ENCODE measurements at places on chromosomes 13 and 19.
A peak's percentile ranks its signal among the peaks of the same experiment; 100 is the strongest.

GRCh38 chr13:61700181-61700580, 284.5 kb upstream of the PCDH20 start:
- DNase-seq, result no peak

GRCh38 chr13:48281556-48281955, 22.0 kb upstream of the RB1 start:
- DNase-seq, result no peak

DNA sequence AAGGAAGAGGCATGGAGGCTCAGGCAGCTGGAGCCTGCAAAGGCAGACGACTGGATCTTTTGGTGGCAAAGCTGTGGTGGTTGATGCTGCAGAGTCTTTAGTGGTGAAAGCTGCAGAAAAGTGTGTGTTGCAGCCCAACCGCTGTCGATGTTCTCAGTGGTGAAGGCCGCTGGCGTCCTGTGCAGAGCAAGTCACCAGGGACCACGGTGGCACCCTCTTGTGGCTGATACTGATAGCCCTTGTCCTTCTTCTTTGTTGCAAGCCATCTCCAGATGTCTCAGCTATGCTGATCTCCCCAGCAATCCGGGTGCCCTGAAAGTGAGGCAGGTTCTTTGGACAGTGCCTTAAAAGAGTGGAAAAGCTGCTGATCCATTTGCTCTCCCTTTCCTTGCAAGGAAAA, 610.9 kb upstream of the PCDH9 start:
- no peak for DNase-seq

DNA sequence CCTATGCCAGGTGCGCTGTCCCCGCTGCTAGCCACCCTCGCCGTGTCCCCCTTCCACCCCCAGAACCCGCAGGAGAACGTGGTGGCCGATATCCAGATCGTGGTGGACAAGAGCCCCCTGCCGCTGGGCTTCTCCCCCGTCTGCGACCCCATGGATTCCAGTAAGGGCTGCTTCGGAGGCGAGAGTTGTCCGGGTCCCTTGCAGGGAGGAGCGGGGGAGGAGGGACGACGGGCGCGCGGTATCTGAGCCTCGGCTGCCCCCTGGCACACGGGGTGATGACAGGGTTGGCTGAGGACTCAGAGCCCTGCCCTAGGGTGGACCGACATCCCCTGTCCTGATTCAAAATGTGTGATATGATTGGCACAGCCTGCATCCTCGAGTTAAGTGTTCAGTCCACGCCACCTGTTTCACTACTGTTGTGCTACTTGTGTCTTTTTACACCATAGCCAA, 653 bp downstream of the MVB12A start:
- DNase-seq, result peak; percentile 73

GRCh38 chr13:18212873-18213272, 968.8 kb downstream of the TUBA3C start:
- DNase-seq, result no peak

GRCh38 chr13:109483284-109483683, 303.1 kb downstream of the IRS2 start:
- no peak for DNase-seq

GRCh38 chr19:4456843-4457653, 546 bp downstream of the UBXN6 start:
- DNase-seq, result peak; percentile 79

- peak; percentile 86 for DNase-seq
These were observed 730 bp downstream of the NRTN start for GRCh38 chr19:5805462-5806132.

DNA sequence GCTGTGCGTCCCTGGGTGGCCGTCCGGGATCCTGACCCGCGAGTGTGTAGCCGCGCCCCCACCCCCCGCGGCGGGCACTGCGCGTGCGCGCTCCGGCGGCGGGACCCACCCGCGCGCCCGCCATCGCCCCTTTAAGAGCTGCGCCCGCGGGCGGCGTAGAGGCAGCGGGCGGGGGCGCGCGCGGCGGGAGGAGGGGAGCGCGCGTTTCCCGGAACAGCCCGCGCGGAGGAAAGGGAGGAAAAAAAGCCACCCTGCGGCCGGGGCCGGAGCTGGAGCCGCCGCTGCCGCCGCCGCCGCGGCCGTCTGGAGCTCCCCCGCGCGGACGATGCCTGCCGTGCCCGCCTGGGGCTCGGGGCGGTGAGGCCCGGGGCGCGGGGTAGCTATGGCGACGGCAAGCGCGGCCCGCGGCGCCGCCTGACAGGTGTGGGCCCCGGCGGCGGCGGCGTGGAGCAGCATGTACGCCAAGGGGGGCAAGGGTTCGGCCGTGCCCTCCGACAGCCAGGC, at the start of gene SSBP4:
SSBP4 (plus strand) TSS at position 204 of the 504 bp plus-strand sequence; CDS start at position 455, 251 bp downstream.
- DNase-seq, result peak; percentile 89

DNA sequence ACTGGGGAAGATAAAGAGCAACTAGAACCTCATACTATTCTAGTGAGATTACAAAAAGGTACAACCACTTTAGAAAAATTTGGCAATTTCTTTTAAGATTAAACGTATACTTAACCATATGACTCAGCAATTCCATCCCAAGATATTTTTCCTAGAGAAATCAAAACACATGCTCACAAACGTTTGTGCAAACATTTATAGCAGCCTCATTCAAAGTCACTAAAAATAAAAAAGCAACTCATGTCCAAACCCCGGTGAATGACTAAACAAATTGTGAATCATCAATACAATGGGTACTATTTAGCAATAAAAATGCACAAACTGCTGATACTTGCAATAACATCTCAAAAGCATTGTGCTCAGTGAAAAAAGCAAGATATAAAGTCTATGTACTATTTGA, 121.5 kb downstream of the FRY start:
- DNase-seq, result no peak

GRCh38 chr19:39083983-39084731, at the start of gene ACP7:
ACP7 (plus strand) TSS chr19:39084368; CDS start chr19:39085270, 902 bp downstream.
- peak; percentile 68 for DNase-seq

GRCh38 chr19:29917911-29918310, 24.1 kb upstream of the URI1 start:
- no peak for DNase-seq

DNA sequence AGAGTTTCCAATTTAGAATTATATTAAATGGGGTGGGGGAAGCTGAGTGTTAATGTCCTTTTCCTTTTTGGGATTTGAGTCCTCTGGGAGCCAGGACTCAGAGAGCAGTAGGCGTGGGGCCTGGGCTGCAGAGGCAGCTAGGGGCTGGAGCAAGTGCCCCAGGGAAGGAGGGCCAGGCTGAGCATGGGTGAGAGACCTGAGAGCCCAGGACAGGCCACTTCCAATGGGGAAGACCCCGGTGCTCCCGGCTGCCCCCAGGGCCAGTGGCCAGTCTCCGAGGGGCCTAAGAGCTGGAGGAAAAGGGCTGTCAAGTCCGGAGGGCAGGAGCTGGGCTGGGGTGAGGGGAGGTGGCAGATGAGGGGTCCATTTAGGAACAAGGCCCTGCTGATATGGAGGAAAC, 371.5 kb downstream of the ZNF536 start:
- no peak for DNase-seq

All from activated effector memory CD4-positive, alpha-beta T cell treated with anti-CD3 and anti-CD28 coated beads, Interleukin-2, amount 50 U/mL, for 16 hours (primary cell).